ENCODE measurements at places on chromosomes 7 and 10.

- DNase-seq = no peak
These were observed 40.0 kb downstream of the MINPP1 start for GRCh38 chr10:87544721-87545120.

- peak; percentile 49 for DNase-seq
These were observed 14.4 kb upstream of the WBP1L start for GRCh38 chr10:102729029-102730026.

DNA sequence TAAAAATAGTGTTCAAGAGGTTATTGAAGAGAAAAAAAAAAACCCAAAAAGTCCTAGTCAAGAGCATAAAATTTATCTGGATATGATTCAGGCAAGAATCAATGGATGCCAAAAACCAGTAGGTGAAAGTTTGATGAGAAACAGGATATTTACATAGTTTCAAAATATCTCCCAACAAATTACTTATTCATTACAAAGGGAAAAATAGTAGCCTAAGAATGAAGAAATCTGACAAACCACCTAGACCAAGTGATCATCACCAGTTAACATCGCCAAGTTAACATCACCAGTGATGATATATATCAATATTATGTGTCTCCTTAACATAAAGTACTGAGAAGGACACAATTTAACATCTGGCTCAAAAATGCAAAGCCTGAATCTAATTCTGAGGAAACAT, 85.2 kb downstream of the RNLS start:
- no peak for DNase-seq

DNA sequence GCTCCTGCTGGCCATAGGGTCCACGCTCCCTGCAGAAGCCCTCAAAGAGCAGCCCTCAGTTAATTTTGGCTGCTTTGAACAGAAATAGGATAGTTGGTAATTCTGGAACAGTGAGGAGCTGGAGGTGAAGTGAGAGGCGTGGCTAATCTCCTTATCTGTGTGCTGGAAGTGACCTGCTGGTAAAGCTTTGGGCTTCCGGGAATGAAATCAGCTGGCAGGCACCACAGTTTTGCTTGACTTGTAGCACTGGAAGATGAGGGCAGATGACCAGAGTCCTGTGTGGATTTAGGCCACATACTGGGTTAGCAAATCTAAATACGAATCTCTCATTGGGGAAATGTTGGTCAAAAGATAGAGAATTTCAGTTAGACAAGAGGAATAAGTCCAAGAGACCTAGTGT, 10.2 kb downstream of the ATP6V0E2 start:
- no peak for DNase-seq

GRCh38 chr7:1943326-1943725, 273.2 kb downstream of the ELFN1 start:
- no peak for DNase-seq
